ENCODE measurements at places on chromosomes 4 and X.
A peak's percentile ranks its signal among the peaks of the same experiment; 100 is the strongest.

- no peak for DNase-seq
These were observed 31.5 kb upstream of the DIPK2B start for GRCh38 chrX:45232139-45232538.

DNA sequence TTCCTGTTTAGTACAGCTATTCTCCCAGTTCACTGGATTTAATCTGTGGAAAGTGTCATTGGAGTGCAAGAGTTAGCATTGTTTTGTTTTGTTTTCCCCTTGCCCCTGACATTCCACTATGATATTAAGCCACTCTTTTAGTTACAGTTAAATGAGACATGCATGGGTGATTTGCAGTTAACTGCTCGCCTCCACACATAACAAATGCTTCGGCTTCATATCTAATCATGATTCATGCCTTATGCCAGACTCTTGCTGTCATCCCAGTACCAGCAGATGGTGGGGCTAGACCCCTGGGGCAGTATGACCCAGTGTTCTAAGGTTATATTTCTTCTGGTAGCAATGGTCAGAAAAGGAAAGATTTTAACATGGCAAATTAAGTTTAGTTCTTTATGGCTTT lies 80.1 kb downstream of the RAP1GDS1 start:
- DNase-seq, result no peak

DNA sequence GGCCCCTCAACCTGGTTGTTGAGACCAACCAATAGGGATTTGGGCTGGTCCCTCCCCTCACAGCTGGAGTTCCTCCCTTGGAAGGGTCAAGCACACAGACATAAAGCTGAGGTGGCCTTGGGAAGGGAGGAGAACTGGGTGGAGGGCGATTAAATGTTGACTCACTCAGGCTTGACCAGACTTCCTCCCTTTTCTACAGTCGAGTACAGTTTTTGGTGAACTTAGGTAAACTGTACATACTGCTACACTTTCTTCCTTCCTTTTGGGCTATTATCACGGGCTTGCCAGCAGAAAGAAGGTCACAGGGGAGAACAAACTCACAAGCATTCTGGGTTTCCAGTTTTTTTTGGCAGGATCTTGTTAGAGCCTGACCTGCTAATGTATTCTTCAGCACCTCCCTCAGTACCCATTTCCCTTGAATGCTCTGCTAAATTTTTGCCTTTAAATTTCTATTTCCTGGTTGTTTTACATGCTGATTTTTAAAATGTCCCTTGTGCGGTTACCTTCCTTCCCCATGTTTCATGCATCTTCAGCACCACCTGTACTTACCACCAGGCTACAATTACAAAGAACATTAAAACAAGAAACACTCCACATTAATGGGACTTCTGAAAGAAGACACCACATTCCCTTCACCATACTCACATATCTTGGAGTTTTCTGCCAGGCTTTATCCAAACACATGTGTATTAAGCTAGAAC lies 135.2 kb upstream of the RASGEF1B start:
- peak; percentile 31 for DNase-seq

- DNase-seq, result no peak
These were observed 136.7 kb downstream of the PARM1 start for GRCh38 chr4:75069493-75070074.

- DNase-seq, result no peak
These were observed 210.7 kb downstream of the BMPR1B start for GRCh38 chr4:94968493-94968892.

- no peak for DNase-seq
These were observed 28.4 kb downstream of the RP2 start for GRCh38 chrX:46865281-46865680.

- DNase-seq, result no peak
These were observed 128.2 kb downstream of the AFF2 start for GRCh38 chrX:148628621-148629020.

DNA sequence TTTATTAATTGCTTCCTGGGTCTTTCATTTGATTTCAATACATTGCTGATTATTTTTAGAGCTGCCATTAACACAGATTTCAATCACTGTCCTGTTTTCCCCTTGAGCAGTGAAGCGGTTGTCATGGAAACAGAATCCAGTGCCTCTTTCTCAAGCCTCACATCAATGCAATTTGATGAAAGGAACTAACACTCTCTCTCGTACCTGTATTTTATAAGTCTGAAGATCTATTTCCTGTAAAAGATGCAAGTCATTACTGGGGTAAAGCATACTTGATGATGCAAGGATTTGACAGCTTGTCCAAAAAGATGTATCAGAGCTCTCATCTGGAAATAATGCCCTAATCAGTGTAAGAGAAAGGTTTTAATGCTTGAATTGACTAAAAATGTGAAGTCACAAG lies 17.9 kb upstream of the GASK1B start:
- no peak for DNase-seq

GRCh38 chr4:180057891-180058671 lies 2185.1 kb upstream of the TENM3 start:
- DNase-seq, result peak; percentile 23

DNA sequence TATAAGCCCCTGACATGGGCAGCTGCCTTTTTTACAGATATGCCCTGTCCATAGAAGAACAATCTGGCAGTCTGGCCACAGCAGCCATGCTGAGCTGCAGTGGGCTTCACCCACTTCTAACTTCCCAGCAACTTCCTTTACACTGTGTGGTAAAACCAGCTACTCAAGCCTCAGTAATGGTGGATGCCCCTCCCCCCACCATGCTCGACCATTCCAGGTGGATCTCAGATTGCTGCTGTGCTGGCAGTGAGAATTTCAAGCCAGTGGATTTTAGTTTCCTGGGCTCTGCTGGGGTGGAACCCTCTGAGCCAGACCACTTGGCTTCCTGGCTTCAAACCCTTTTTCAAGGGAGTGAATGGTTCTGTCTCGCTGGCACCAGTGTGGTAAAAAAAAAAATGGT lies 355.9 kb upstream of the EDA2R start:
- no peak for DNase-seq

DNA sequence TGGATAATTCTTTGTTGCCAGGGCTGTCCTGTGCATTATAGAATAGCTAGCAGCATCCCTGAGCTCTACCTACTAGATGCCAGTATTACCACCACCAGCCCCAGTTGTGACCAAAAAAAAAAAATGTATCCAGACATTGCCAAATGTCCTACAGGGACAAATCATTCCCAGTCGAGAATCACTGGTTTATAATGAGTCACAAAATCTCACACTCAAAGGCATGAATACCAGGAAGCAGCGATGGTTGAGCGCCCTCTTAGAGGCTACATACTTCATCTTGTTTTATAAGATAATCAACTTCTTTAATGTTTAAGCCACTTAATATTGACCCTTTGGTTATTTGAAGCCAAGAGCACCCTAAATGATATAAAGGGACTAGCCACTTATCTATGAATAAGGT lies 297.3 kb downstream of the DHX15 start:
- DNase-seq, result no peak

GRCh38 chr4:154329268-154329868 lies 162.2 kb downstream of the DCHS2 start:
- peak; percentile 23 for DNase-seq

DNA sequence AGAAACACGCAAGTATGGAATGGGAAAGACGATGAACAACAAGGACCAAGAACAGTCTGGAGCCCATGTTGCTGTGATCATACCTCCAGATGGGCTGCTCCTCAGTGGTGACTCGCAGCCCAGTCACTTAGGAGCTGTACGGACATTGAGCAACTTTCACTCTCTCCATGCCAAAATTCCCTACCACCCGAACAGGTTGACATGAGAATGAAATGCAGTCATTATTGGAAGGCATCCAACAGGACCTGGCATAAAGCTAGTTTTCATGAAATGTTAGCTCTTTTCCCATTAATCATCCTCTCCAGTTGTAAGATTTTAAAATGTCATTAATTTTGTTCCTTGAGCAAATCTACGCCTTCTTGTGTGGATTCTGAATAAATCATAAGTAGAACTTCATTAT lies 82.7 kb upstream of the GPM6B start:
- no peak for DNase-seq

DNA sequence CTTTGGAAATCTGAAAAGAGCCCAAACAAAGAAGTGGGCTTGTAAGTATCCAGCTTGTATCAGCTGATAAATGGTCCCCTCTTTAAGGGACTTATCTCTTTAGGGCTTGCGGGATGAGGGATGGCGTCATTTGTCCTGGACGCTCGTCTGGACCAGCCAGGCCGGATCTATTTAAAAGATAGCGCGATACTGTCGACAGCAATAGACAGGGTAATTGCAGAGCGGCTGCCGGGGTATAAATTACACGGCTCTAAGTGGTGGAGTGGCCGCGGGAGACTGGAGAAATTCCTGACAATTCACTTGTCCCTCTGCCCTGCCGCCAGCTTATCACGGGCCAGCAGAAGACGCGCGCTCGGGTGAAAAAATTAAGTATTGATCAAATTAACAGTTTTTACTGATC lies 90.7 kb downstream of the FAM53A start:
- DNase-seq, result no peak

DNA sequence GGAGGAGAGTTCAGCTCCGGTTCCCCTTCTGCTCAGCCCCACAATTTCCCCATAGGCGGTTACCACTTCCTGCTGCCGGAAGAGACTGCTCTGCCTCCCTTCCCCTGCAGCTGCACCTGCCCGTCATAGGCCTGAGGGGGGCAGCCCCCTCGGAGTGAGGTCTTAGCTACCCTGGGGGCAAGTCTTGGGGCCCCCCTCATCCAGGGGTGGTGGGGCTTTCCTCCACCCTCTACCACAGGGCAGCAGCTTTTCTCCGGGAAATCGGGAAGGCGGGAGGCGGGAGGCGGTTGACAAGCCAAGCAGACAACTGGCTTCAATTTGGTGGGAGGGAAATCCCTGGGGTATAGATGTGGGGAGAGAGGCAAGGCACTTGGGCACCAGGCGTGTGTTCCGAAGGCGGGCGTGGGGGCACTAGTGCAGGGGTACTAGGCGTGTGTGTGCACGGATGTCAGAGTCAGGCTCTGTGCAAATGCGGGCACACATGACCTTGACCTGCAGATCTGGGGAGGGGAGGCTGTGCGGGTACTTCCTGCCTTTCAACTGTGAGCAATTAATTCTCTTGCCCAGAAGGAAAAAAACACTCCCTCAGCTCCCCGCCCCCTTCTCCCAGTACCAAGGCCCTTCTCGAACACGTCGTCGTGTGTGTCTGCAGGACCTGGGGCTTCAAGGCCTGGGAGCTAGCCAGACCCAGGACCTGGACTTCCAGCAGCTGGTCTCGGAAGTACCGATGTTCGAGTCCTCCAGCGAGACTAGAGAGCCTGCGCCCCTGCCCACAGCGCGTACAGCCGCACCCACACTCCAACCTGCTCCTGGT lies 1.0 kb upstream of the ARHGAP4 start:
- peak; percentile 86 for DNase-seq

DNA sequence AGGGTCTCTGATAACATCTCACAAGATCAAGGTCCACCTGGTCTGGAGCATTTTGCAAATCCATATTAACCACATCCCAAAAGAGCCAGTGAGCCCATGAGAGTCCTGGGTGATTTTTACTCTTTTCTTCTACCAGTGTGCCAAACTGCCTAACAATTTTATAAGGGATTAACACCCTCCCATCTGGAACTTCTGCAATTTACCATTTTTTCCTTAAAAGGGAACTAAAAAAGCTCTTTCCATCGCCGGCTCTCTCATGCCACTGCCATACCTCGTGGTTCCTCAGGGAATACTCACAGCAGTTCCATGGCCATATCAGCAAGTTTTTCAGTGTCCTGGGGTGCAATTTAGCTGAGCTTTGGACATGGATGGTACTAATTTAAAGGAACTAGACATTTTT lies 55.7 kb downstream of the SEPSECS start:
- no peak for DNase-seq

GRCh38 chrX:100880368-100880767 lies 6.2 kb upstream of the NOX1 start:
- no peak for DNase-seq

- no peak for DNase-seq
These were observed 39.0 kb upstream of the GPM6B start for GRCh38 chrX:13855689-13856450.

DNA sequence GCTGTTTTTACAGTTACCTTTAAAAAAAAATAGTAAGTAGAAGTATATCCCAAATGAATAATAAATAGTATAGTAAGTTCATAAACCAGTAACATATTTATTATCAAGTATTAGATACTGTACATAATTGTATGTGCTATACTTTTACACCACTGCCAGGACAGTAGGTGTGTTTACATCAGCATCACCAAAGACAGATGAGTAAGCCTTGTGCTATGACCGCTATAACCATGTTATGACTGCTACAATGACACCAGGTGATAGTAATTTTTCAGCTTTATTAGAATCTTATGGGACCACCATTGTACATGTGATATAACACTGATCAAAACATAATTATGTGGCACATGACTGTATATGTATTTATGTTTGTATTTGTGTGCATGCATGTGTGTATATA lies 27.3 kb downstream of the PABPC4L start:
- no peak for DNase-seq

DNA sequence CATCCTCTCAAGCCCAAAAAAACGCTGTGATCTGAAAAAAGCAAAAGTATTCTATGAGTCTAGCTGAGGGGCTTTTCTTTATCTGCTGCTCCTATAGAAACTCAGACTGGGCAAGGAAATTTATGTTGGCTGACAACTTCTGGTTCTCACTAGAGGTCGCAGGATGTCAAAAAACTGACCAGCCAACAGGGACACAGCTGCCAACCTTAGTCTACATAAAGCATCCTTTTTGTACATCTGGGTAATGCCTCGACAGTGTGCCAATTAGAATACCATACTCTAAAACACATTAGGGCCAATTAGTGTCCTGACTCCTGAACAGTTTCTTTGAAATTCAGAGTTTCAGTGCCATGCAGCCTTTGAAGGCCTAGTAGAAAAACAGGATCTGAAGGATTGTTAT lies 8.8 kb upstream of the TLL1 start:
- no peak for DNase-seq

DNA sequence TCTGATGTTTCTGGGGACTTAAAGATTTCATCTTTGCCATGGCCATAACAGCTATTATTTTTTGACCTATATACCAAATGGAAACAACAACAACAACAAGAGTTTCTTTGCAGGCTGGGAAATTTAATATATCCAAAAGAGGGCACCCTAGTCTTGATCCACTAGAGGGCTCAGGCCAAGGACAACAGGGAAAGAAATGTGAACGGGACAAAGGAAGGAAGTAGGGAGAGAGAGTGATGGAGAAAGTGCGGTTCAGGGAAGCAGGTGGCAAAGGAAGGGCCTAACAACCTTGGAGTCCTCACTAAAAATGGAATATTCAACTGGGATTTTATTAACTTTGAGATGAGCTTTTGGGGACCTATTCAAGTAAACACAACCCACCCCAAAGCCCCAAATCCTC lies 67.8 kb upstream of the SCML1 start:
- no peak for DNase-seq

DNA sequence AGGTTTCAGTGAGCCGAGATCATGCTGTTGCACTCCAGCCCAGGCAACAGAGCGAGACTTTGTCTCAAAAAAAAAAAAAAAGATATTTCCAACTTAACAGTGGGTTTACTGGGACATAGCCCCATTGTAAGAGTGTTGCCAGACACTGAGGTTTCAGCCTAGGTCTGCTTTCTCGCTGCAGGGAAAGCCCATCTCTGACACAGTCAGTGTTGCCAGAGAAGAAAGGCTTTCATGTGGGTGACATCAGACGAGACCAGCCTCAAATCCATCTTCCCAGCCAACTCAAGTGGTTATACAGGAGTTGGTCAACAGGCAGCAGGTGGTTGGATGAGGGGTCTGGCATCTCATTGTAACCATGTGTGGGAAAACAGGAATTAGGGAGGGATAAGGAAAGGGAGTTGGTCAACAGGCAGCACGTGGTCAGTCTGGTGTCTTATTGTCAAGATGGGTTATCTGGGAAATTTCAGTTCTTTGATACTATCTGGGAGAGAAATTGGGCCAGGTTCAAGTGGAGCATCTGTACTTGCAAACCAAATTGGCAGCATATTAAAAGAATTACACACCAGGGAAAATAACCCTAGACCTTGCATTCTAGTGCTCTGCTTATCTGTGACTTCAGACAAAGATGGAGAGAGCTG lies 41.1 kb downstream of the NELFA start:
- DNase-seq, result no peak

All from femur (tissue), 1 donor.